Neuronal stem cell (in vitro differentiated cells): ENCODE measurements at places on chromosomes 12 and 14.

DNA sequence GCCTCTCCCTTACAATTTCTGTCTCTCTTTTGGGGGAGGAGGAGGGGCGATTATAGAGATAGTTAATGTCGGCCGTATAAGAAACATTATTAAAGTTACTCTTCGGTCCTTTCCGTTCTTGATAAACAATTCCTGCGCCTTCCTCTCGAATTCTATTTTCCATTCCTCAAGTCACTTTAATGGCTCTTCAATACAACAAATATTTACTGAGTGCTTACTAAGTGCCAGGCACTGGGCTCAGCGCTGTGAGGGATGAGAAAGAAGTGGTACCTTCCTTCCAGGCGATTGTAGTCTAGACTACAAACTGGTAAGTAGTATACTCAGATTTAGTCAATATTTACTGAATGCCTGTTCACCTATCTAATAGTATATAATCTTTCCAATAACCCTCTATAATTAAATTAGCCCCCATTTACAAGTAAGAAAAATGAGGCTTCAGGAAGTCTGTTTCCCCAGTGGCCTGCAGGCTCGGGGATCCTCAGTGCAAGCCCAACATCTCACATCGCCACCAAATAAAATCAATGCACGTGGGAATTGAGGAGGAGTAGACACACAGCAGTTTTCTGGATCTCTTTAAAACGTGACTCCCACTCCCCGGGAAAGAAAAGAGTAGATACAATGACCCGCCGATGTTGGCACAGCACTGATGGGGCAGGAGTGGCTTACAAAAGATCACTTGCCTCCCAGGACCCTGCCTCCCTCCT, 589 bp upstream of the ZNF219 start:
- peak overlapping the region; percentile 89 for H3K27ac ChIP-seq
- no peaks in the 10 kb centered on the region for H3K27me3 ChIP-seq
- DNase-seq = no peak
- no peaks in the 10 kb centered on the region for H3K36me3 ChIP-seq
- H3K4me3 ChIP-seq = peak overlapping the region; percentile 74
- peaks cover 47% of the 10 kb centered on the region for H3K4me1 ChIP-seq

GRCh38 chr14:21106498-21107282, 5.8 kb downstream of the TMEM253 start:
- H3K4me3 ChIP-seq = no peak overlapping the region
- no peaks in the 10 kb centered on the region for H3K36me3 ChIP-seq
- no peak for DNase-seq
- no peaks in the 10 kb centered on the region for H3K27me3 ChIP-seq
- peaks cover 25% of the 10 kb centered on the region for H3K4me1 ChIP-seq
- H3K27ac ChIP-seq = no peak overlapping the region

GRCh38 chr14:103523575-103523954, 935 bp upstream of the CKB start:
- no peak overlapping the region for H3K27ac ChIP-seq
- H3K4me1 ChIP-seq = peaks cover 50% of the 10 kb centered on the region
- peaks cover 27% of the 10 kb centered on the region for H3K36me3 ChIP-seq
- no peak for DNase-seq

- H3K27me3 ChIP-seq = no peaks in the 10 kb centered on the region
- no peak overlapping the region for H3K27ac ChIP-seq
- H3K4me3 ChIP-seq = no peak overlapping the region
- H3K4me1 ChIP-seq = no peaks in the 10 kb centered on the region
- DNase-seq = no peak
Observed at GRCh38 chr14:39716987-39717570, 284.8 kb upstream of the FBXO33 start.

DNA sequence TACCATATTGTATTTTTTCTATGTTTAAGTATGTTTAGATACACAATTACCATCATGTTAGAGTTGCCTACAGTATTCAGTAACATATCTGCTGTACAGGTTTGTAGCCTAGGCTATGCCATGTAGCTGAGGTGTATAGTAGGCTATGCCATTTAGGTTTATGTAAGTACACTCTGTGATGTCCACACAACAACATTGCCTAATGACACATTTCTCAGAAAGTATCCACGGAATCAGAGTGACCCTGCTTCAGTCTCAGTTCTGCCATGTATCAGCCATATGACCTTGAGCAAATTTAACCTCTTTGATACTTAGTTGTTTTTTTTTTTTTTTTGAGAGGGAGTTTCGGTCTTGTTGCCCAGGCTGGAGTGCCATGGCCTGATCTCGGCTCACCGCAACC, 12.7 kb downstream of the SUSD6 start:
- no peak for DNase-seq
- H3K4me1 ChIP-seq = peaks cover 8% of the 10 kb centered on the region
- no peak overlapping the region for H3K27ac ChIP-seq
- no peaks in the 10 kb centered on the region for H3K27me3 ChIP-seq
